ENCODE measurements at places on chromosomes 7 and 10.

DNA sequence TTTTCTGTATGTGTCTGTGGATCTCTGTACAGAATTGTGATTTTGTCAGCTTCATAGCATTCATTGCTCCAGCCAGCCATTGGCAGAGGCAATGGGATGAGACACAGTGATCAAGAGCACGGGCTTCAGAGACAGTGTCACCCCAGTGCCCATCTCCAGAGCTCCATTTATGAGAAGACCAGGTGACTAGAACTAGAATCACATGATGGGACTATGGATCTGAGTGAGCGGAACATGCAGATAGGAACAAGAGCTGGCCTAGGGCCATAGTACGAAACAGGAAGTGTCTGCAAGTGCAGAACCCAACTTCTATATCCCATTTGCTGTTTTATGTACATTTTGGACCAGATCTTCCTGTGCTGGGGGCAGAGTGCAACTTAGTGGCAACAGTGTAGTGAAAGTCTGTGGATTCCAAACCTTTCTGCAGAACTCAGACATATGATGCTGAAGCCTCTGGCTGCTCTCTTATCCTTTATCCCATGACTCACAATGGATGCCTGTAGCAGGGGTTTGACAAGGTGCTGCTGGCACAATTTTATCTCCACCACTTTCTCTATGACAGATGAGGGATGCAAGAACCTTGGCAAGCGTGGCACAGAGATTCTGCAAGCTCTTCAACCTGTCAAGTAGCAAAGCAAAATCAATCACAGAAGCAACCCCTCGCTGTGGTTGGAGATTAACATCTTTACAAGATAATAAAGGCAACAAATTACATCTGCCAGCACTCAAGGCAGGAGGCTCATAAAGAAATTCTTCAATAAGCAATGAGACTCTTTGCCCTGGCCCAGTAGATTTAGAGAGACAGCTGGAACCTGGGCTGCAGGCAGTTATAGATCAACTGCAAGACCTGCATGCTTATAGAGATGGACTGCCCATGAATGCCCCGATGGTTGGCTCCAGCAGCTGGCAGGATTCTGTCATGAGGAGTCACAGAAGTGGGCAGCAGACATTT, 681.3 kb downstream of the TNS3 start:
- DNase-seq, result no peak

GRCh38 chr7:36620166-36620708, 104.1 kb downstream of the AOAH start:
- no peak for DNase-seq

DNA sequence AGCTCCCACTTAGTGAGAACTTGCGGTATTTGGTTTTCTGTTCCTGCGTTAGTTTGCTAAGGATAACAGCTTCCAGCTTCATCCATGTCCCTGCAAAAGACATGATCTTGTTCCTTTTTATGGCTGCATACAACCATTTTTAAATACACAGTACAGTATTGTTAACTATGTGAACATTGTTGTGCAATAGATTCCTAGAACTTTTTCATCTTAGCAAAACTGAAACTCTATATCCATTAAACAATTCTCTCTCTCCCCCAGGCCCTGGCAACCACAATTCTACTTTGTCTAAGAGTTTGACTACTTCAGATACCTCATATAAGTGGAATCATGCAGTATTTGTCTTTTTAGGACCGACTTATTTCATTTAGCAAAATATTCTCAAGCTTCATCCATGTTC, 72.4 kb upstream of the CAPZA2 start:
- DNase-seq, result no peak

GRCh38 chr10:67606572-67606971, 89.4 kb downstream of the CTNNA3 start:
- no peak for DNase-seq

- no peak for DNase-seq
Measured at GRCh38 chr7:42046483-42046882, 190.5 kb downstream of the GLI3 start.

DNA sequence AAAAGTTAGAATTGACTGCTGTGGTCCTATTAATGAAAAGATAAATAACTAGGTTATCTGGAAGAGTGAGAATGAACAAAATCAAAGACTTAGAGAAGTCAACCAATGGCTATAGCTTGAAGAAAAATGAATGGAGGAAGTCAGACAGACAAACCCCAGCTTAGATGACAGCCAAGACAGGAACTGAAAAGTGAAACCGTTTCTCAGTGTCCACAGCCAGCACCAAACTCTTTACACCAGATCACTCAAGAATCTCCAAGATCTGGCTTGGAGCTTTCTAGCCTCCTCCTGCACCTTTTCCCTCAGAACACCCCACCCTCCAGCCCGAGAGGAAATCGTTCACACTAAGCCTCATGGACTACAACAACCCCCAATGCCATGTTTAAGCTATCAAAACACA, 167.0 kb downstream of the SFMBT2 start:
- DNase-seq, result no peak

- no peak for DNase-seq
Measured at GRCh38 chr7:42452356-42452755, 215.3 kb upstream of the GLI3 start.

- DNase-seq, result peak; percentile 49
Measured at GRCh38 chr10:85548034-85548433, 818.6 kb downstream of the GRID1 start.

DNA sequence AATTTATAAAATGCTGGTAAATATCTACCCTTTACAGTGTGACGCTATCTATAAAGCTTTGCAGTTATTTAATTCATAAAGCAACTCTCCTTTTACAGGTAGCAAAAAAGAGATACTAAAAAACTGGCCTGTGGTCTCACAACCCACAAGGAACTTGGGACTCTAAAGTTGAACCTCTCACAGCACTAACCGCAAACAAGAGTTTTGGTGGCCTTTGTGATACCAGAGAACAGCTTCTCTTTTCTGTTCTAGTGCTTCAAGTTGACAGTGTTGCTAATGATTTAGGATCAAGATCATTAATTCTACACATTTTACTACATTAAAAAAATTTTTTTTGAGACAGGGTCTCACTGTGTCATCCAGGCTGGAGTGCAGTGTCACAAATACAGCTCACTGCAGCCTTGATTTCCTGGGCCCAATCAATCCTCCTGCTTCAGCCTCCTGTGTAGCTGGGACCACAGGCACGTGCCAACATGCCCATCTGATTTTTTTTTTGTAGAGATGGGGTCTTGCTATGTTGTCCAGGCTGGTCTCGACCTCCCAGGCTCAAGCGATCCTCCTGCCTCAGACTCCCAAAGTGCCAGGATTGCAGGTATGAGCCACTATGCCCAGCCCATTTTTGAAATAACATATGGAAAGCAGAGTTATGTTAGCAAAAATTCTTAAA, 56.0 kb upstream of the ST8SIA6 start:
- no peak for DNase-seq

DNA sequence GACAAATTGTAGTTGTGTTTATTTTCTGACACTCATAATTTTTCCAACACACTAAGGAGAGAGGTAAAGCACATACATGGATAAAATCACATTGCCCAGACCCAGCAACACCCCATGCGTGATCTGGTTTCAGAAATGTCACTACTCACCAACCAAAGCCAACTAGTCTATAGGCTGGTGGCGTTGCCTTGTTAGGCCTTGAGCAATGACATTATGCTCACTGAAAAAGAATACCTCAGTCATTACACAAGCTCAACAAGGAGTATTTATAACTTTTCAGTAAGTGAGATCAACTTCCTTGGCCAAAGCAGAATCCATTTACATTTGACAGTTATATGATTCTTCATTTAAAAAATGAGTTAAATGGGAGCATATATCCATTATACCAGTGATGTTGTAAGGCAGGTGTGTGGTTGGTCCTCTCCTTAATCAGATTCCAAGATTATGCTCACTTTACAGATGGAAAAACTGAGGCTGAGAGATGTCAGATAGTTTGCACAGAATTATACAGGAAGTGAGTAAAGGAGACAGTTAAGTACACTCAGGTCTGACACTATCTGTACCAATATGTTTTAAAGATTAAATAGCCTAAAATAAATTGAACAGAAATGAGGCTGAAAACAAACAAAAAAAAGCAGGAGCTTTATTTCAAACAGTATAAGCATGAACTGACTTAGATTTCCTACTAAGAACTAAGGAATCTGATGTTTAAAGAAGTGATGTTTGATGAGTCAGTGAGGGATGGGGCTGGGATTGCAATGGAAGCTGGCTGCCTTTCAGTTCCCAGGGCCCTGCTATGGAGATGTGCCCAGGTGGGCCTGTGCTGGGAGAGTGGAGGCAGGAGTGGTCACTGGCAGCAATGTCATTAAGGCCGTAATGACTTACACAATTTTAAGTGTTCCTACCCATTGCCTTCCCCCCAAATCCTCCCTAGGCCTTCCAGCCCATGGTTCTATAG, 118.3 kb downstream of the RAPGEF5 start:
- no peak for DNase-seq

DNA sequence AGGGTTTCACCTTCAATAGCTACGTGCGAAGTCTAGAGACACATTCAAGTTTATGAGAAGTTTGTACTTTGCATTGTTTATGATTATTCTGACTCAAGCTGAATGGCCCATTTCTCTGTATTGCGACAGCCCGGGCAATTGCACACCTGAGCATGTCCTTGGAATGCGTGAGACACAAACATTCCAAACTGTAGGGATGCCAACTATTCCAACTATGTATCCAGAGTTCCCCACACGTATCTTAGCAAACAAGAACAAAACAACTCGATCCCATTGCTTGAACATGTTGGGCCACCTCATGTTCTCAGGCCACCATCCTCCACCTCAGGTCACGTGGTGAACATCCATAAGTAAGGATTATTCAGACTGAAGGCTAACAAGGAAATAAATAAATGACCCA, 51.4 kb upstream of the EGFR start:
- no peak for DNase-seq

Measured in NCI-H2081 (cell line).